Mesendoderm (in vitro differentiated cells): ENCODE measurements at places on chromosomes 12 and 14.
A peak's percentile ranks its signal among the peaks of the same experiment; 100 is the strongest.

DNA sequence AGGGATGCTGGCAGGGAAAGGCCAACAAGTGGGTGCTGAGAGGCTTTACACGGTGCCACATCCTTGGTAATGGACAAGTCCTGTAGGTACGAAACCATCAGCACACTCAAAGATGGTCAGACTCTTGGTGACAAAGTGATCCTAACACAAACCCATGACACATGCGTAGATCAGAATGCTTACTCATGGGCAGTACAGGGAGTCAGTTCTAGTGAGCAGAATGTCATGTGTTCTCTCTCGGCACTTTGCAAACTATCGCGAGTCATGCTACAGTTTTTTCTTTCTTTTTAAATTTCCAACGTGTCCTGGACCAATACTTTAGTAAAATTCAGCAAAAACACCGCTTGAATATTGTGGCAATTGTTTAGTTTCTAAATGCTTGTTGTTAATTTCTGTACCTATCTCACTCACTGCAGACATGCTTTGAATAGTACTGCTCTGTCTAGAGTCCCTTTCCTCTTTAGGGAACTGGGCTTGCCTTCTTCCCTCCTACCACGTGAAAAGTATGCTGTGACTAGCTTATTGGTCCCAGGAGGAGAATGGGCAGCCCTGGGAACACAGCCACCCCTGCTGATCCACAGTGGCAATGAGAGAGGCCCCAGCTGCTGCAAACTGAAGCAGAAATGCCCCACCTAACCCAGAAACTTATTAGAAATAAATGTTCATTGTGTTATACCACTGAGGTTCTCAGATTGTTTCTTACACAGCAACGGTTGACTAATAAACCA, 62.4 kb downstream of the UBR7 start:
- peak; percentile 36 for DNase-seq

GRCh38 chr14:91317381-91318308, 73.1 kb upstream of the GPR68 start:
- DNase-seq = no peak

GRCh38 chr14:100873096-100873482, 30.4 kb downstream of the RTL1 start:
- no peak for DNase-seq

GRCh38 chr14:23437133-23438100, 2.0 kb upstream of the MYH7 start:
- DNase-seq = no peak

DNA sequence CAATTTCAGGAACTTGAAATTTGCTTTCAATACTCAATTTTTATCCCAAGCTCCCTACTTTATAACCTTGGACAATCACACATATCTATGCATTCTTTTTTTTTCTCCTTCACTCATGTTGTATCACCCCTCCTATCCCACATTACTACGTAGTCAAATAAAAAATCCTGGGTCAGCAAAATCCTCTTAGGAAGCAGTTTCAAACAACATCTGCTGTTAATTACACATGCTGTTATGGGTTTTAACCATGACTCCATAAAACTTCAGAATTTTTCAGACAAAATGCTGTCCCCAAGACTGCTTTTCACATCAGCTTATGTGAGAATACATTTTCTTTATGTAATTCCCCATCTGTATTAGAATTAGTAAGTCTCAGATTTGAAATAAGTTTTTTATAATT, 61.7 kb downstream of the LRFN5 start:
- no peak for DNase-seq

DNA sequence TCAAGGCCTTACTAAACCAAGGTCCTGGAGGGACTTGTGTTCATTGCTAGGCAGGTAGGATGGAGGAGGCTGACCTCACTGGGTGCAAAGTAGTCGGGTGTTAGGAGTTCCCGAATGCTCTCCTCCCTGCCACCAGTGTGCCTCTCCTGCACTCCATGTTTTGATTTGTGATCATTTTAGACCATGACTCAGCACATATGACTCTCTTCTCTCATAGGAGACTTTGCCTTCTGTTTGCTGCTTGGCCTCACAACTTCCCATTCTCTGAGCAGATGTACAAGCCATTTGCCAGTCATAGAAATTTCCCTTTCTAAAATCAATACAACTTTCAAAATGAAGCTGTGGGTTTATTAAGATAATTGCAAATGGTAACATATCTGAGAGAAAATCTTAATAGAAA, 46.6 kb upstream of the LRIG3 start:
- DNase-seq = no peak

DNA sequence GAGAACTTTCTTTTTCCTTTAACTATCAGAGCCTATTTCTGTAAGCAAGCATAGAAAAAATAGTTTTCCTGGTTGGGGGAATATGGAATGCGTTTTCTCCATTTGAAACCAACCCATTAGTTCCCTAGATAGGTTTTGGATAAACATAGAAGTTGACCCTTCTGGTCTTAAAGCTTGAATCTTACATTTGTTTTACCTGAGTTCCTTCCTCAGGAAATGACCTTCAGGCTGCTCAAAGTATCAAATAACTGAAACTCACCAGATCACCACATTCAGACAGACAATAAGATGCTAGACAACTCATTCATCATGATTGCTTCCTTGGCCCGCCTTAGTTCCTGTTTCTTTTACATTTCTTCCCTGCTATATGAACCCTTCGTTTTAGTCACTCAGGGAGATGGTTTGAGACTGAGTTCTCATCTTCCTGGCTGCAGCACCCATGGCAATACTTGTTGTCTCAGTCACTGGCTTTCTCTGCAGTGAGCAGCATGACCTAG, 52.2 kb downstream of the LRP6 start:
- DNase-seq = peak; percentile 64

GRCh38 chr14:105034315-105035039, 13.6 kb upstream of the CDCA4 start:
- DNase-seq = no peak

GRCh38 chr12:55626154-55626553, 10.5 kb upstream of the OR10P1 start:
- DNase-seq = no peak

DNA sequence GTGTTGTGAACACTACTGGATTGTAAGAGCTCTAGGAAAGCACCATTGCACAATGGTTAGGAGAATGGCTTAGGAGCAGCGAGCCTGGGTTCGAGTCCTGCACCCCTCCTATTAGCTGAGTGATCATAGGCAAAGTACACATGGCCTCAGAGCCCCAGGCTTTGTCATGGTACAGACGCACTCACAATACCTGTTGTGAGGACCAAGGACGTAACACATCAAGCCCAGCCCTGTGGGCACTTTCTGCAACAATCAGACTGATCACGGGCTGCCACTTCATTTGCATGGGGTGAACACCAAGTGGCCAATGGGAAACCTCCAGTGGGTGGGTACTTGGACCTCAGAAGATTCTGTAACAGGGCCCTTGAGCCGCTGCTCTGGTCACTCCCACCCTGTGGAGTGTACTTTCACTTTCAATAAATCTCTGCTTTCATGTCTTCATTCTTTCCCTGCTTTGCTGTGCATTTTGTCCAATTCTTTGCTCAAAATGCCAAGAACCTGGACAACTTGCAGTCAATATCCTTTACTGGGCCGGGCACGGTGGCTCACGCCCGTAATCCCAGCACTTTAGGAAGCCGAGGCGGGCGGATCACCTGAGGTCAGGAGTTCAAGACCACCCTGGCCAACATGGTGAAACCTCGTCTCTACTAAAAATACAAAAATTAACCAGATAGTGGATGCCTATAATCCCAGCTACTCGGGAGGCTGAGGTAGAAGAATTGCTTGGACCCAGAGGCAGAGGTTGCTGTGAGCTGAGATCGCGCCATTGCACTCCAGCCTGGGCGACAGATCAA, 28.2 kb downstream of the GLRX5 start:
- DNase-seq = no peak

DNA sequence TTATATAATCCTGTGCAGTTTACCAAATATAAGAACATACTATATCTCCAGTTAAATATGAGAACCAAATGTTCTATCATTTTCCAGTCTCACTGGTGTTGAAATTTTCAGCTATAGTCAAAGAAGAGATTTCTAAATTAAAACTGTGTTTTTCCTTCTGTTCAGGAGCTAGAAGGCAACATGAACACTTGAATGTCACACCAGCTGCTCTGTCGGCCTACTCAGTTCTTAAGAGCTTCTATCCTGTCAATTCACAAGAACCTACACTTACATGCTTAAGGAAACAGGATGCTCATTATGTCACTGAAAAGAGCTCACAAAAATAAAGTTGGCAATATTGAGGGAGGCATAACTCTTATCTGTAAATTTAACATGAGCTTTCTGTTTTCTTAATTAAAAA, 43.1 kb downstream of the ATP2B1 start:
- DNase-seq = no peak

DNA sequence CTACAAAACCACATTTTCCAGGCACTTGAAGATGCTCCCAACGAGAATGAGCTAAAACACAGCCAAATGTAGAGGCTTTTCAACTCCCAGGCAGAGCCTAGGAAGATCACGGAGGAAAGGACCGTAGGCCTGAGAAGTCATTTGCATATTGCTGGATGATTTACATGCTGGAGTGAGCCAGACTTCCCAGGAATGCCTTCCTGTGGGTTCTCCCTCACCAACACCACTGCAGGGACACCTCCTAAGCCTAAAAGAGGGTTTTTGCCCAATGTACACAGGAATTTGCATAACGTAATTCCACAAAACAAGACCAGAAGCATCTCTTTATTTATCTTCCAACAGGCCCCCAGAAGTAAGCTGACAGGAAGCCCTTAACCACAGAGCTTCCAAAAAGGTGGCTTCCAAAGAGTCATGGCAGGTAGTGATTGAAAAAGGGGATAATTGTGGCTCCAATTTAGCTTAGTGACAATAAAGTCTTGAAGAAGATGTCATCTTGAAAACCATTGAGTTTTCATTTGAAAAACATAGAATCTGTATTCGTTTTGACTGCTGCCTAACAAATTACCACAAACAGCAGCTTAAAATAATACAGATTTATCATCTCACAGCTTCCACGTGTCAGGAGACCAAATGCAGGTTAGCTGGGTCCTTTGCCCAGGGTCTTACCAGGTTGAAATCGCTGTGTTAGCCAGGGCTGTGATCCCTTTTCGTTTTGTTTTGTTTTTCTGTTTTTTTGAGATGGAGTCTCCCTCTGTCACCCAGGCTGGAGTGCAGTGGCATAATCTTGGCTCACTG, 116.2 kb downstream of the EGLN3 start:
- DNase-seq = peak; percentile 43

GRCh38 chr14:56173365-56173922, 55.2 kb downstream of the PELI2 start:
- DNase-seq = no peak

DNA sequence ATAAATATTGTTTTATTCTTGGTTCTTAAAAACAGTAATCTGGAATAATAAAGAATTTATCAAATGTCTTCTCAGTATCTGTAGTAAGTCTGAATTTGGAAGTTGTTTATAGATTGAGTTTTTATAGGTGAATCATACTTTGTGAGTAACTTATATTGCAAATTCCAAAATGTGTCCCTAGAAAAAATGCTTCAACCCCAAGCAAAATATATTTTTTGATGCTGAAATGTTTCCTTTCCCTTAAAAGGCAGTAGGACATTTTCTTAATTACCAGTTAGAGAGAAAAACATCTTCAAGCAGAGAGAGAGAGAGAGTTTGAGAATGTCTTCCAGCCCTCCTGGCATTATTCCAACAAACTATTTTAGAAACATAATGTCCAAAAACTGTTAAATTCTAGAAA, 37.9 kb downstream of the PELI2 start:
- no peak for DNase-seq

DNA sequence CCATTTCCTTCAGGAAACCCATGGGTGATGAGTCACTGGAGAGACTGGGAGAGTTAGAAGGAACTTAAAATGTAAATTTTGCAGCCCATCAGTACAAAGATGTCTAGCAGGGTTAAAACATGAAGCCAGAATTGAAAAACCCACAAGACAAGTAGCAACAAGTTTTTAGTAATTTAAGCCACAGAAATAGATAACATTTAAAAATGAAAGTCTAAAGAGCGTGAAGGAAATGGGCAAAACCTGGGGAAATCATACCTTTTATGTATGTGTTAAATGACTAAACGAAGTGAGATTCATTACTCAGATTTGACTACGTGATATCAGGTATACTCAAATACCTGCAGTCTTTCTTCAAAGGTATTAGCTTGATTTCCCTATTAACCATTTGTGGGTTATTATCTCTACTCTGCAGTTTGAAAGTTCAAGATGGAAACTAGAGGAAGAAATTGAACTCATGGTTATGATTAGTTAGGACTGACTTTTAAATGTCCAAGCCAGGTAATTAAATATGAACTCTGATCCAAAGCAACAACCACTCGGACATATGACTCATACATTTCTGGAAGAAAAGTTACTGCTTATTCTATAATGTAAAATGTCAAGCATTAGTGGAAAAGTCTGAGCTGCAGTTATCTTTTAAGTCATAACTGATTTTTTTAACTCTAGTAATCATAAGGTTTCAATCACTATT, 84.1 kb downstream of the ITPR2 start:
- DNase-seq = peak; percentile 49

GRCh38 chr14:80278293-80279023, 67.2 kb upstream of the DIO2 start:
- DNase-seq = no peak

- DNase-seq = no peak
These were observed 21.8 kb upstream of the CRY1 start for GRCh38 chr12:107115119-107115518.

DNA sequence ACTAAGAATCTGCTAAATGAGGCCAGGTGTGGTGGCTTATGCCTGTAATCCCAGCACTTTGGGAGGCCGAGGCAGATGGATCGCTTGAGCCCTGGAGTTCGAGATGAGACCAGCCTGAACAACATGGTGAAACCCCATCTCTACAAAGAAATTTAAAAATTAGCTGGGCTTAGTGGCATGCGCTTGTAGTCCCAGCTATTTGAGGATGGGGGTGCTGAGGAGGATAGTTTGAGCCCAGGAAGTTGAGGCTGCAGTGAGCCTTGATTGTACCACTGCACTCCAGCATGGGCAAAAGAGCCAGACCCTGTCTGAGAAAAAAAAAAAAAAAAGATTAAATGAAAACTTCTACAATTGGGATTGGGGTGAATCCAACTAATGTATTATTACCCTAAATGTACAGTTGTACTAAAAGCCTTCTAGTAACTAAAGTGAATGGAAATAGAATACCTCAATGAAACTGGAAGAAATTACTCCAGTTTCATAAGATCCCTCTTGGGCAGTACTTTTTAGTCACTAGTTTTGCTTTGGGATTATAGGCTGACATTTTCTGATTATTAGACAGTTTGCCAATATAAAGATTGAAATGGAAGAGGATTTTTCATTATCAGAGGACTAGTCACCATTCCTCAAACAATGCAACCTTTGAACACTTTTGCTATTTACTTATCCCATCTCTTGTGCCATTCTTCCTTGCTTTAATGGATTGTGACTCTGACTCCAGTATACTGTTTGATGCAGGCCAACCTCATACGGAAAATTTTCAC, 14.3 kb downstream of the COCH start:
- DNase-seq = peak; percentile 22

- no peak for DNase-seq
These were observed 280.5 kb downstream of the VRK1 start for GRCh38 chr14:97077687-97078086.

- DNase-seq = no peak
These were observed 10.4 kb downstream of the RAB35 start for GRCh38 chr12:120106151-120106550.

DNA sequence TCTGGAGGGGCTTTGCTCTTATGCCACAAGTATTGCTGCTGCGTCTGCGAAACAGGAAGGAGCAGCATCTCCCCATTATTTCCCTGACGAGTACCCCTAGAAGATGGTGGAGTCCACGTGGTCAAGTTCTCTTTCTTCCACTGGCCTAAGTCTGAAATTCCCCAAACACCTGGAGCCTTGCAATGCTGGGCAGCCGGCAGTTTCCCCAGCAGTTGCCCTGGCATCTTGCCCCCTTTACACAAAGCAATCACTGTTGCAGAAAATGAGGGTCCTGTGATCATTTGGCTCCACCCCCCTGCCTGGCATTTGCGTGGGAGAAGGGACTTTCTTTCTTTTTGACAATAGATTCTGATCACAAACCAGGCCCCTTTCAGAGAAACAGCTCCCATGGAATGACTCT, 56.9 kb downstream of the FOS start:
- no peak for DNase-seq
